ENCODE measurements at places on chromosomes 6 and 20.

DNA sequence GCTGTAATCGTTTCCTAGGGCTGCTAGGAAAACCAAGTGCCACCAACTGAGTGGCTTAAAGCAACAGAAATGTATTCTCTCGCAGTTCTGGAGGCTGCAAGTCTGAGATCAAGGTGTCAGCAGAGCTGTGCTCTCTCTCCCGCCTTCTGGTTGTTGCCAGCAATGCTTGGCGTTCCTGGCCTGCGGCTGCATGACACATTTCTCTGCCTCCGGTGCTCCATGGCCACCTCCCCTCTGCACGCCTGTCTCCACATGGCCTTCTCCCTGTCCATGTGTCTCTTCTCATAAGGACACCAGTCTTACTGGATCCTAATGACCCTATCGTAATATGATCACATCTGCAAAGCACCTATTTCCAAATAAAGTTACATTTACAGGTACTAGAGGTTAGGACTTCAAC is 91.7 kb upstream of the AKAP12 start:
- DNase-seq, result no peak

GRCh38 chr20:38751360-38751976 is 3.2 kb downstream of the ACTR5 start:
- no peak for DNase-seq

- no peak for DNase-seq
These were observed 71.0 kb downstream of the EDN3 start for GRCh38 chr20:59371431-59371830.

DNA sequence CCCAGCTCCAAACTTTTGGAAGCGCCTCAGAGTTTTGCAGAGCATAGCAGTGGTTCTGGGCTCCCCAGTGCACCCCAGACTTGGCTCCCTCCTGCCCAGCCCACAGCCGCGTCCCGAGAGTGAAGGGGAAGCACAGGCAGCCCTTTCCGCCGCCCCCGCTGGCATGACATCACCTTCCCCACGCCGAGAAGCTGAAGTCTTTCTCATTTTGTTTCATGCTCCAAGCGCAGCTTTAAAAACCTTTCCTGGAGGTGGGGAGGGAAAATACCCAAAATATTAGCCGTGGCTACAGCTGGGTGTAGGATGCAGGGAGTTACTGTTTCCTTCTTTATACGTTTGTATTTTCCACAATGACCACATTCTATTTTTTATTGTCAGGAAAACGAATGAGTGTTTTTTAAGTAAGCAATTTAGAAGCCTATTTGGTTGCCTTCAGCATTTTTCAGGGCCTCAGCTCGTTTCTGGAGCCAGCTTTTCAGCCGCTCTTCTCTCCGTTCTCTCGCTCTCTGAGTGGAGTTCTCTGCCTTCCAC is 72.9 kb downstream of the SNX5 start:
- peak; percentile 67 for DNase-seq

GRCh38 chr6:57134954-57135353 is 37.2 kb upstream of the BAG2 start:
- DNase-seq, result no peak

GRCh38 chr20:51760905-51761546 is 7.2 kb downstream of the ATP9A start:
- DNase-seq, result no peak

DNA sequence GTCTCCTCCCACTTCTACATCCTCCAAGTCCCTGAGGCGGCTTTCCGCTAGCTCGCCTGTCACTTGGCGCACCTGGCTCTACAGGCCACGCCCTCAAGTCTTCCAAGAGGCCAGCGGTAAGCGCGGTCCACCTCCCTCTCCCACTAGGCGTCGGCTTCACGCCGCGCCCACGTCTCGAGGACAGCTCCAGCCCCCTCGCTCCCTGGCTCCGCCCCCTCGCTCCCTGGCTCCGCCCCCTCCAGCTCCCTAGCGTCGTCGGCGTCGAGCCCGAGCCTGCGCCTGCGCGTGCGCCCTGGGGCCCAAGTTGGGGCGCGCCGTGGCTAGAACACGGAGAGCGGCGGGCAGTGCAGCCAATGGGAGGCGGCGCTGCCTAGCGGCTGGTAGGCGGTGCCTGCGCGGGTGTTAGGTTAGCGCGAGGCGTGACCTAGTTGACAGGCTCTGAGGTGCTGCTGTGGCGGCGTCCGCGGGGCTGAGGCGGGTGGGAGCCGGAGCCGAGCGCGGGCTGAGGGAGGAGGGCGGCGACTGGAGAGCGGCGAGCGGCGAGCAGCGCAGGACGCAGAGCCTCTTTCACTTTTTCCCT is at the start of gene MACROD2:
Gene MACROD2, plus strand, starts transcription at position 431 of the 580 bp plus-strand sequence.
- DNase-seq, result peak; percentile 31

DNA sequence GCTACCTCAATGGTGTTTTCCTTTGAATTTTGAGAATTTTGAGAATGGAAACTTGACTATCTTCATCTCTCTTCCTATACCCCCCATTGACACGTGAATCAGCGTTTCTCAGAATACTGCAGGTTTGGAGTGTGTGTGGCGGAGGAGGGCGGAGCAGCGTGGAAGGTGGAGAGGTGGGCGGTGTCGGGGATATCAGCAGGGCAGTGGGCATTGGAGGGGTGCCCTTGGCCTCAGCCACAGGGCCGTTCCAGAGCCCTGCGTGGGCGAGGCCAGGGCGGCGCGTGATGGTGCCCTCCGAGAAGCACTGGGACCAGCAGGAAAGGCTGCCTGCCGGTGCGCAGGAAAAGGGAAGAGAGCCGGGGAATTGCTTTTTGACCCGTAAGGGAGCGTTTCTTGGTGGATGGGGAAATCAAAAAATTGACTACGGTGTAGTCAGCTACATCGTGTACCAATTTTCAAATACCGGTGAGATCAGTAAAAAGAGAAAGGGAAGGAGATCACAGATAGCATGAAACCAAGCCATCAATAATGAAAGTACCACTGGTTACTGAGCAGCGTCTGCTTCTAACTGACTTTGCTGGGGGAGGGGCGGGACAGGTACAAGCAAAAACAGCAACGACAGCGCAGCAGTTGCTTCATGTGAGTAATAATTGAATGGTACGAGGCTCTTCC is 82.7 kb upstream of the DUSP22 start:
- no peak for DNase-seq

Data from stimulated activated CD4-positive, alpha-beta T cell treated with anti-CD3 and anti-CD28 coated beads, Interleukin-12 subunit alpha, Interleukin-12 subunit beta, amount 100 ng/mL, for 24 hours (primary cell).